Pericardium fibroblast (primary cell): ENCODE measurements at places on chromosomes 16 and 17. TPM values are rescaled to one million over a fixed set of nuclear protein-coding genes. Genes with fewer than 3 reads are reported as not detected.

SAMD14 gene
- 1.4 and 3.2 TPM in 2 replicates for total RNA-seq

FSCN2 gene
- total RNA-seq, result 0.23 TPM in 1 of 2 replicates, not detected in the other

PSMD11 gene
- 32.7 and 42.5 TPM in 2 replicates for total RNA-seq

PRAC2 gene
- not detected in 2 replicates for total RNA-seq

COIL gene
- total RNA-seq, result 8.4 and 8.5 TPM in 2 replicates

DNAH3 gene
- total RNA-seq, result not detected in 2 replicates

CMTM1 gene
- total RNA-seq, result 1.4 and 3.7 TPM in 2 replicates

SMG1 gene
- 13.2 and 22.4 TPM in 2 replicates for total RNA-seq

KRT23 gene
- not detected in 2 replicates for total RNA-seq

C17orf50 gene
- total RNA-seq, result not detected in 2 replicates

NPIPB6 gene
- under 0.01 and 0.09 TPM in 2 replicates for total RNA-seq

SMPD3 gene
- under 0.01 TPM in 1 of 2 replicates, not detected in the other for total RNA-seq

SBK1 gene
- not detected in 2 replicates for total RNA-seq

PRR35 gene
- not detected in 2 replicates for total RNA-seq

NR1D1 gene
- 0.94 and 1.2 TPM in 2 replicates for total RNA-seq

SREBF1 gene
- total RNA-seq, result 81.2 and 124 TPM in 2 replicates

SKAP1 gene
- not detected in 2 replicates for total RNA-seq

LYRM1 gene
- total RNA-seq, result 28.0 and 70.5 TPM in 2 replicates
